ENCODE measurements at places on chromosomes 5 and 9. TPM values are rescaled to one million over a fixed set of nuclear protein-coding genes. Genes with fewer than 3 reads are reported as not detected.

Gene C9orf152
- not detected for total RNA-seq

Gene PALM2AKAP2
- total RNA-seq = 4.0 TPM

Gene PCDHB13
- total RNA-seq = 1.5 TPM

Gene COX7C
- 1,315 TPM for total RNA-seq

Gene GBGT1
- 9.3 TPM for total RNA-seq

Gene PCDHGC5
- total RNA-seq = 0.66 TPM

Gene RAI14
- 127 TPM for total RNA-seq

Gene TENT4A
- 25.6 TPM for total RNA-seq

Gene CATSPER3
- total RNA-seq = 0.50 TPM

Gene JAKMIP2
- 6.4 TPM for total RNA-seq

Gene CFAP157
- 0.15 TPM for total RNA-seq

Gene DDX41
- total RNA-seq = 133 TPM

Gene PRDM9
- total RNA-seq = not detected

Gene SPINK4
- total RNA-seq = not detected

Gene PCDHA1
- 0.61 TPM for total RNA-seq

Gene LMX1B
- 0.85 TPM for total RNA-seq

Gene SPIN1
- total RNA-seq = 136 TPM

Gene PCDHGB1
- 5.2 TPM for total RNA-seq

Gene SLC34A1
- not detected for total RNA-seq

Gene TMC1
- total RNA-seq = 2.5 TPM

Gene POU5F2
- total RNA-seq = 0.22 TPM

Gene BRD3OS
- 16.4 TPM for total RNA-seq

Gene OBP2B
- total RNA-seq = not detected

Gene PAEP
- total RNA-seq = not detected

Gene C9
- total RNA-seq = not detected

All from H9 (cell line).